ENCODE measurements at places on chromosomes 4 and X. TPM values are rescaled to one million over a fixed set of nuclear protein-coding genes. Genes with fewer than 3 reads are reported as not detected.

FGG gene
- polyA plus RNA-seq, result not detected

XKRX gene
- polyA plus RNA-seq, result 2.0 TPM

SPANXA2 gene
- polyA plus RNA-seq, result not detected

FUNDC2 gene
- 122 TPM for polyA plus RNA-seq

P2RY10 gene
- 0.24 TPM for polyA plus RNA-seq

ENPP6 gene
- polyA plus RNA-seq, result 0.37 TPM

PRRG3 gene
- 9.8 TPM for polyA plus RNA-seq

GPR50 gene
- not detected for polyA plus RNA-seq

PDZD4 gene
- polyA plus RNA-seq, result 11.4 TPM

SYTL5 gene
- 3.9 TPM for polyA plus RNA-seq

HSPA4L gene
- 8.4 TPM for polyA plus RNA-seq

GRPR gene
- polyA plus RNA-seq, result 0.24 TPM

RAB9B gene
- 3.0 TPM for polyA plus RNA-seq

G6PD gene
- 36.8 TPM for polyA plus RNA-seq

TMSB15C gene
- 24.7 TPM for polyA plus RNA-seq

ZXDA gene
- 5.2 TPM for polyA plus RNA-seq

FATE1 gene
- polyA plus RNA-seq, result 0.38 TPM

TRIM75 gene
- polyA plus RNA-seq, result not detected

MXRA5 gene
- polyA plus RNA-seq, result 0.14 TPM

TCEAL2 gene
- 2.1 TPM for polyA plus RNA-seq
